MV-4-11 (cell line): ENCODE measurements at places on chromosomes 16 and 17.

GRCh38 chr17:59565959-59566324 lies 532 bp downstream of the DHX40 start:
- DNase-seq: peak; percentile 57

DNA sequence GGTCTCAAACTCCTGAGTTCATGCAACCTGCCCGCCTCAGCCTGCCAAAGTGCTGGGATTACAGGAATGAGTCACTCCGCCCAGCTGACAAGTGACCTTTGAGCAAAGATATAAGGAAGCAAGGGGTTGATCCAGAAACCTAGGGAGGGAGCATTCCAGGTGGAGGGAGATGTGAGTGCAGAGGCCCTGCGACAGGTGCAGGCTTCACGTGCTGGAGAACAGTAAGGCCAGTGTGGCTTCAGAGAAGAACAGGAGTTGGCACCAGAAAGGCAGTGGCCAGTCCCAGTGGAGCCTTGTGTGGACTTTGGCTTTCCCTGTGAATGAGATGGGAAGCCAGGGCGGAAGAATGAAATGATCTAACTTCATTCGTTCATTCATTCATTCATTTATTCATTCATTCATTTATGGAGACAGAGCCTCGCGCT lies 73.6 kb upstream of the HAS3 start:
- no peak for DNase-seq

DNA sequence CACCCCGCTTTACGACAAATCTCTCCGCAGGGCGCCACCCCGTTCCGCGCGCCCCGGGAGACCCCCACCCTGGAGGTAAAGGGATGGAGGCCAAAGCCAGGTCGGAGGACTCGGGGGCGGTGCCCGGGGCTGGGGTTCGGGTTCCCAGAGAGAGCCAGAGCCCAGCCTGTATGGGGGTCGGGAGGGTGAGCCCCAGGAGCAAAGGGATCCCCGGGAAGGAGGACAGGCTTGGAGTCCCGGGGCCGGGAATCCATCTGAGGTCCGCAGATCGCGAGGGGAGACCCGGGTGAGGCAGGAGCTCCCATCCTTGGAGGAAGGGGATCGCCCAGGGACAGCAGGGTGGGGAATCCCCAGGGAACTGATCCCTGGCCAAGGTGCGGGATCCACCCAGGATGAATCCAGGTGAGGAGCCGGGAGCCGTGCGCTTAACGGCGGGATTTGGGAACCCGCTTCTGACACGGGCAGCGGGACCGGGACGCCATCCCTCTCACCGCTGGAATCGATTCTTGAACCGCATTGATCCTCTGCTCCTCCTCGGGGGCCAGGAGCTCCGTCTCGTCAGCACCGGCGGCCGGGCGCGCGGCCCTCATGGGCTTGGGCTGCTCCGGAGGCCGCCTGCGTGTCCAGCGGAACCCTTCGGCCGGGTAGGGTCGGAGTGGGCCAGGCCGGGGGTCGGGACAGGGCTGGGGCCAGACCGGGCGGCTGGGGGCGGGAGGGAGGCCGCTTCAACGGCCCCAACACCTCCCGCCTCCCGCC lies at the start of gene MMD:
MMD (minus strand) TSS at position 657 of the 756 bp plus-strand sequence; CDS start at position 517, 140 bp downstream.
- no peak for DNase-seq

DNA sequence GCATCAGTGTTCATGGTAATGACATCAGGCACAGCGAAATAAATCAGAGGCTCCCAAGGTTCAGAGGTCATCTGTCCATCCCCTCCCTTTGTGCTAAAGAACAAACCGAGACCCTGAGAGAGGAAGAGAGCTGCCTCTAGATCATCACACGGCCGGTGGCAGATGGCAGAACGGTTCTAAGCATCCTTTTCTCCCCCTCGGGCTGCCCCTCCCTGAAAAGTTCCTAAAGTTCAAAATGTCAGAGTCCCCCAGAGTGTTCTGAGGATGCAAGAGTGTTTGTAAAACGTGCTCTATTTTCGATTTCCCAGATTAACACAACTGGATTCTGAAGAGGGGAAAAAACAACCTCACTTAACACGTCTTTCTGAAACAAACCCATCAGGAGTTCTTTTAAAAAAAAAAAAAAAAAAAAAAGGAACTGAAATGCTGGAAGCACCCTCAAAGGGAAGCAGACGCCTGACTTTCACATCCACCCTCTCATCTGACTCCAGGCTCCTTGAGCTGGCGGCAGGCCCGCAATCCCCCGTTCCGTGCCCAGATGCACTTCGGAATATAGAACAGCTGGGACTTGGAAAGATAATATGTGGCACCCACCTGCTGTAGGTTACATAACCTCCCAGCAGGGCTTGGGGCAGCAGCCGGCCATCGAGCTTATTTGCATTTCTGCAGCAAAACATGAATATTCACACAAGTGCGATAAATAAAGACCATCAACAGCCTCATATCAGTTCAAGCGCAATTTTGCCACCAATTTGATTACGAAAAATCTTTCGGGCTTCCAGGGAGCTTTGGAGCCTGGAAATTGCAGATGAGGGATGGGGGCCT lies 115.5 kb upstream of the SMURF2 start:
- peak; percentile 93 for DNase-seq

- no peak for DNase-seq
Observed at GRCh38 chr17:5596421-5596820, 12.1 kb upstream of the NLRP1 start.

GRCh38 chr16:57892447-57893096 lies 78.4 kb downstream of the CNGB1 start:
- DNase-seq: no peak

DNA sequence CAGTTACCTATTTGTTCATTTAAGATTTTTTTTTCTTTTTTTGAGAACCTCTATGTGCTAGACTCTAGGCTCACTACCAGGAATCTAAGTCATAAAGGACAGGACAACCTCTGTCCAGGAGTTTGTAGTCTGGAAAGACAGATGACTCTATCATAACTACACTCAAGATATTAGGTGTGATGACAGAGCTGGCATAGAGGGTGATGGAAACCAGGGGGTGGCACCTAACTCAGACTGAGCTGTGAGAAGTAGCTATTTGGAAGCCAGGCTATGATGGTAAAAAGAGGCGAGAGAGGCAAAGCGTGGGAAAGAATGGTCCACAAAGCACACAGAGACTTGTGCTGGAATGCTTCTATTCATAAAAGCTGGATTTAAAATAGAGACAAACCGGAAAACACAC lies 372.3 kb downstream of the SEC14L1 start:
- no peak for DNase-seq

- DNase-seq: no peak
Observed at GRCh38 chr16:53695070-53695469, 8.6 kb downstream of the RPGRIP1L start.

GRCh38 chr16:65522412-65522811 lies 400.5 kb upstream of the CDH11 start:
- DNase-seq: no peak

DNA sequence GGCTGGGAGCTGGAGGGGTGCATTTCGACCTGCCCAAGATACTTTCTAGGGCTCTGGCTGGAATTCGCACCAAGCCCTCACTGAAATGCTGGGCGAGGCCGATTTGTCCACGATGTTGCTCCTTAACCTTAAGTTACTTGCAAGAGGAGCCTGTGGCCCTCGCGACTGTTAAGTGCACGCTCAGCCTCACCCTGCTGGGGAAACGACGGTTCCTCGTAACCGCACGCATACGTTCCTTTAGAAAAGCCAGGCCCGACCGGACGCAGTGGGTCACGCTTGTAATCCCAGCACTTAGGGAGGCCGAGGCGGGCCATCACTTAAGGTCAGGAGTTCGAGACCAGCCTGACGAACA lies 607 bp upstream of the NCOR1 start:
- DNase-seq: peak; percentile 88

DNA sequence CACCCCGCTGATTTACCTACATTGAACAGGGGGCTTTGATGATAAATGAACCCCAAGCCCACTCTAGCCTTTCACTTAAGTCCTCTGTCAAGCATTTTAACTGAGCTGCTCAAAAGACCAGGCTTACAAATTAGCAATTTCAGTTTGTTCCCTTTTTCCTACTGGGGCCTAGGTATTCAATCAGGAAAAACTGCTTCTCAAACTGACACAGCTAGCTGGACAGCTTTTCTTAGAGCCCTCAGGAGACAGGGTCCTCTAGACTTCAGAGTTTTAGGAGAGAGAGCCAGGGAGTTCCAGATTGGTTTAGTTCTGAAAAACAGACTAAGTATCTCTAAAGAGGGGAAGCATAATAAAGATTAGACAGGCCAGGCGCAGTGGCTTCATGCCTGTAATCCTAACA lies 6.2 kb upstream of the HEXIM2 start:
- DNase-seq: no peak

DNA sequence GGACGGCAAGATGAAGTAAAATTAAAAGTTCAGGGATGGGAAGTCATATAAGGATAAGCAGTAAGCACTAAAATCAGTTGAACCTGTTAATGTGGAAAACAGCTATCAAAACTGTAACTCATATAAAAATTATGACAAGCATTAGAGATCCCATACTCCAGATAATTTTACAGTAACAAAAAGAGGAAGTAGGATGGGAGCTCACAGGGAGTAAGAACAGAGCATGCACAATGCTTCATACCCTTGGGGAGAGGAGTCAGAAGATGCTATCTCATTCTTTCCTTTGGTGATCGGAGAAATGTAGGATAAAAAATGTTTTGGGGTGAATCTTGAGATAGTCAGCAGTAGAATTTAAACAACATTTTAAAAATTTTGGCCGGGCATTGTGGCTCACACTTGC lies 164.7 kb upstream of the CACNG5 start:
- DNase-seq: no peak

- no peak for DNase-seq
Observed at GRCh38 chr16:17258077-17258599, 212.6 kb downstream of the XYLT1 start.

- no peak for DNase-seq
Observed at GRCh38 chr16:83722456-83723183, 85.2 kb upstream of the HSBP1 start.

GRCh38 chr17:49183801-49184200 lies 26.6 kb downstream of the GNGT2 start:
- no peak for DNase-seq

GRCh38 chr16:46729326-46729995 lies 18.7 kb downstream of the MYLK3 start:
- DNase-seq: no peak

DNA sequence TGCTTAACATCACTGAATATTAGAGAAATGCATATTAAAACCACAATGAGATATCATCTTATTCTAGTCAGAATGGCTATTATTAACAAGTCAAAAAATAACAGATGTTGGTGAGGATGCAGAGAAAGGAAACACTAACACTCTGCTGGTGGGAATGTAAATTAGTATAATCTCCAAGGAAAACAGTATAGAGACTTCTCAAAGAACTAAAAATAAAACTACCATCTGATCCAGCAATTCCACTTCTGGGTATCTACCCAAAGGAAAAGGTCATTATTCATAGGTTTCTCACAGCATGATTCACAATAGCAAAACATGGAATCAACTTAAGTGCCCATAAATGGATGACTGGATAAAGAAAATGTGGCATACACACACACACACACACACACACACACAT lies 166.4 kb downstream of the CEP112 start:
- DNase-seq: no peak

- no peak for DNase-seq
Observed at GRCh38 chr16:80936410-80936809, 70.3 kb downstream of the CMC2 start.

GRCh38 chr17:1720856-1721386 lies 3.6 kb upstream of the WDR81 start:
- DNase-seq: peak; percentile 31

DNA sequence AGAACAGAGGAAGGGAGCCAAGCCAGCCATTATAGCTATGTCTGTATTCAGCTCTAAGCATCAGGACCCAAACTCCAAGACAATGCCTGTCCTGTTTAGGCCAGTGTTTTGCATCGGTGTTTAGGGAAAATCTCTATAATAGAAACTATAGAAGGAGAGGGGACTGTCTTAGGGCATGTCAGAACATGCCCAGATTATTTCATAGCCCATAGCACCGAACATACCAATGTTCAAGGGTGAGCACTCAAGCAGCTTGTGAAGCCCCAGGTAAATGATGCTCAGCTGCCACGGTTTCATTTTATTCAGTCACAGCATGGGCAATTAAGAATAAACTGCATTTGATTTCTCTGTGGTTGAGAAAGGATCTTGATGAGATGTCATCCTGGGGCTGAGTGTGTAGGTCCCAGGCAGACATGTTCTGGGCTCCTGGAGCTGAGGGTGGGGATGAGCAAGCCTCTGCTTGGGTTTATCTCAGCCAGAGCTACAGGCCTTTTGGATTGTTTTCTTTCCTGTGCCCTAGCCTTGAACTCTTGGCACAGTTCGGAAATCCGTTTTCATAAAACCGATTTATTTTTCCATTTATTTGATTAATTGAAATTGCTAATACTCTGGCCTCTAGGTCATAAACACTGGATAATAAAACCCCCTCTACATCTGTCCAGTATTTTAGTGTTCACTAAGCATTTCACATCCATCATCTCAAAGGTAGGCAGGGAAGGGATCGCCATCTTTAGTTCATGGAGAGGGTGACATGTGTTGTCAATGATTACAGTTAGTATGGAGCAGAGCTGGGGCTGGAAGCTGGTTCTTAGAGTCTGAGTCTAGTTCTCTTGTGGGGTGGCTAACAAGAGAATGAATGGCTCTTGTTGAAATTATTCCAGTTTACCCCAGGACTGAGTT lies 290.7 kb upstream of the ASIC2 start:
- DNase-seq: no peak

DNA sequence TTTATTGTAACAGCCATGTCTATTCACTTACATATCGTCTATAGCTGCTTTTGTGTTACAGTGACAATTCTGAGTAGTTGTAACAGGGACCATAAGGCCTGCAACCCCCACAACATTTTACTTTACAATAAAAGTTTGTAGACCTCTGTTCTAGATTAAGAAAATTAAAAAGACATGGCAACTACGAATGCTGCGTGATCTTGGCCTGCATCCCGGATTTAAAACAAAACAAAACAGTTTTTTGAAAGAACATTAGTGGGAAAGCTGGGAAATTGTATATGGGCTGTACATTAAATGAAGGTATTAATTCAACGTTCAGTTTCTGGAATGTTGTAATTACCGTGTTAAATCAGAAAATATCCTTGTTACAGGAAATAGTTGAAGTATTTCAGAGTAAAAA lies 64.1 kb downstream of the RMI2 start:
- DNase-seq: no peak

- DNase-seq: no peak
Observed at GRCh38 chr17:48100160-48100559, 1.1 kb downstream of the CBX1 start.

DNA sequence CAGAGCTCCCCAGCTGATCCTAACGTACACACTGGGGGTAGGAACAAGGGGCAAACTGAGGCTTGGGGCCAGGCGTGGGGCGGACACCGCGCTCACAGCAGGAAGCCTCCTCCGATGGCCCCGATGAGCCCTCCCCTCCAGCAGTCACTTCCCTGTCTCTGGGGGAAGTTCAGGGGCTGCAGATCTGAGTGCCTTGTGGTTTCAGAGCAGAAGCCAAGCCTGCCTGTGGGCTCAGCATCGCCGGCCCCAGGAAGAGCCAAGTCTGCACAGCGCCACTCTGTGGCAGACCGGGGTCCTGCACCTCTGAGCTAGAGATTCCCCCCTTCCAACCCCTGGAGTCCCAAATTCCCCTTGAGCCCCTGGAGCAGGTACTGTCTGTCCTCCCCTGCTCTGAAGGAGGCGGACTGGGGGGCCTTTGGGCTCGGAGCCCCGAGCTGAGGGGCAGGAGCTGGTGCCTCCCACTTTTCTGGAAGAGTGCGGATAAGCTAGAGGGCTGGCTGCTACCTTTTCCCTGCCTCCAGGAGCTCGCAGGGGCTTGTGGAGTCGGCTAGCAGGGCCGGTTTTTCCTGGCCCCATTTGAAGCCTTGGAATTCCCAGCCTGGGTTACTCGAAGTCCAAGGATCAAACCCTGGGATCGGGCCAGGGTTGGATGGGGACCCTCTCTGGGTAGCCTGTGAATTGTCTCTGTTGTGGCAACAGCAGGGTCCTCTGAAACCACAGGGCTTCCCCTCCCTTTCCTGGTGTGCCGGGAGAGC lies 2.9 kb downstream of the GSE1 start:
- peak; percentile 97 for DNase-seq

- DNase-seq: no peak
Observed at GRCh38 chr16:68144008-68144407, 58.8 kb downstream of the NFATC3 start.
